ENCODE measurements at places on chromosomes 11 and 22. TPM values are rescaled to one million over a fixed set of nuclear protein-coding genes. Genes with fewer than 3 reads are reported as not detected.
A peak's percentile ranks its signal among the peaks of the same experiment; 100 is the strongest.

The CRY2 gene
- total RNA-seq: 60.3 TPM

The PC gene
- total RNA-seq: 21.0 TPM

The TMEM45B gene
- total RNA-seq: 13.1 TPM

- DNase-seq: no peak
Observed at GRCh38 chr22:43923191-43923590, 414 bp upstream of the PNPLA3 start.

DNA sequence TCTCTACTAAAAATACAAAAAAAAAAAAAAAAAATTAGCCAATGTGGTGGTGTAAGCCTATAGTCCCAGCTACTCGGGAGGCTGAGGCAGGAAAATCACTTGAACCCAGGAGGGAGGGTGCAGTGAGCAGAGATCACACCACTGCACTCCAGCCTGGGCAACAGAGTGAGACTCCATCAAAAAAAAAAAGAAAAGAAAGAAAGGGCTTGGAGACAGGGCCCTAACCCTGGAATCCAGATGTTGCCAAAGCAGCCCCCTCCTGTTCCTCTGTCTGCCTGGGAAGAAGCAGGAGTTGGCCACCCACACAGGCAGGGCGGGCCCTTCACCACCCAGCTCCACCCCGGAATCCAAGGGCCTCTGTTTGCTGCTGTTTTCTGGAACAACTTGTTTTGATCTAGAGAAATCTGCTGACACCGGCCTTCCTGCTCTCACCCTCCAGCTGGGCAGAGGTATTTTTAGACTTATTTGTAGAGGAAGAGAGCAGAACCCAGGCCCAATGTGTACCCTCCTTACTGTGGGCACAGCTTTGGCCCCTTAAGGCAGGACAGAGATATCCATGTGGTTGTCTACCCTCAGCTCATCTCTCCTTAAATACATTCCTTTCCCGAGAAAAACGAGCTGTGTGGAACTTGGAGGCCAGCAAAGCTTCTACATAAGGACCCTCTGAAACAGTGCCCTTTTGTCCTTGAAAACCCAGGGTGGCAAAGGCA lies 2.7 kb upstream of the NEAT1 start:
- peak; percentile 89 for DNase-seq
